Activated CD8-positive, alpha-beta memory T cell treated with anti-CD3 and anti-CD28 coated beads, Interleukin-2, amount 10 ng/mL, durations not matched to agents 7 days and 5 days (primary cell): ENCODE measurements at places on chromosomes 7 and 10. TPM values are rescaled to one million over a fixed set of nuclear protein-coding genes. Genes with fewer than 3 reads are reported as not detected.

DNA sequence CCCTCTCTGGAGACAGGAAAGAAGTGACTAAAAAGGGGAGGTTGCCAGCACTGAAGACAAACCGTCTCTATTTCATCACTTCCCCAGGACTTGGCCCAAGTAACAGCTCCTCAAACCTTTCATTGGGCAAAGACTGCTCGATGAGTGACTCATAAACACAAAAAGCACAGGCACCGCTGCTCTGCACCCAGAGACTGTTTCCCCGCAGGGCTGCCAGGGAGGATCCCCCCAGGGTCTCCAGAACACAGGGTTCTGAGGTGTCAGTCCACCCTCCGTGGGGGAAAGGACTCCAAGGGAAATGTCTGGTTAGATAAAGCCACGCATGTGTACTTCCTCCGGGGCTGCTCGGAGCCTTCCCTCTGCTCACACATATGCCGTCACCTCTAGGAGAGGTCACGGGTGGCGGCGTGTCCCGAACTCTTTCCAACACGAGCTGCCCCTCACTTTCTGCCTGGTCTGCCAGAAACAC, 59.9 kb downstream of the INSIG1 start:
- no peaks in the 10 kb centered on the region for H3K4me1 ChIP-seq
- DNase-seq = no peak
- no peaks in the 10 kb centered on the region for H3K36me3 ChIP-seq
- peak overlapping the region; percentile 18 for H3K27ac ChIP-seq
- no peak overlapping the region for H3K4me3 ChIP-seq

- no peak for DNase-seq
- H3K27ac ChIP-seq = no peak overlapping the region
- no peaks in the 10 kb centered on the region for H3K27me3 ChIP-seq
- no peaks in the 10 kb centered on the region for H3K36me3 ChIP-seq
- H3K4me3 ChIP-seq = no peak overlapping the region
Observed at GRCh38 chr10:24009115-24009514, 199.8 kb upstream of the KIAA1217 start.

- DNase-seq = no peak
- no peaks in the 10 kb centered on the region for H3K36me3 ChIP-seq
- peaks cover 1% of the 10 kb centered on the region for H3K4me1 ChIP-seq
- H3K27me3 ChIP-seq = peaks cover 5% of the 10 kb centered on the region
- H3K4me3 ChIP-seq = no peak overlapping the region
Observed at GRCh38 chr7:25565002-25565401, 336.7 kb upstream of the NPVF start.

- H3K4me1 ChIP-seq = no peaks in the 10 kb centered on the region
- DNase-seq = no peak
- no peak overlapping the region for H3K27ac ChIP-seq
- H3K4me3 ChIP-seq = no peak overlapping the region
- no peaks in the 10 kb centered on the region for H3K36me3 ChIP-seq
Observed at GRCh38 chr10:133012573-133013359, 70.4 kb upstream of the CFAP46 start.

GRCh38 chr7:157645539-157645938, 308.7 kb downstream of the DNAJB6 start:
- H3K27ac ChIP-seq = no peak overlapping the region
- no peaks in the 10 kb centered on the region for H3K4me1 ChIP-seq
- H3K4me3 ChIP-seq = no peak overlapping the region
- H3K27me3 ChIP-seq = peaks cover 12% of the 10 kb centered on the region
- H3K36me3 ChIP-seq = peaks cover 2% of the 10 kb centered on the region

- H3K36me3 ChIP-seq = no peaks in the 10 kb centered on the region
- peak; percentile 19 for DNase-seq
- peaks cover 29% of the 10 kb centered on the region for H3K27me3 ChIP-seq
- no peak overlapping the region for H3K4me3 ChIP-seq
- no peak overlapping the region for H3K27ac ChIP-seq
Observed at GRCh38 chr7:3215624-3216585, 85.1 kb upstream of the SDK1 start.

GRCh38 chr10:16901106-16901505, 83.9 kb upstream of the RSU1 start:
- H3K27me3 ChIP-seq = peaks cover 3% of the 10 kb centered on the region
- peaks cover 3% of the 10 kb centered on the region for H3K36me3 ChIP-seq
- H3K4me3 ChIP-seq = no peak overlapping the region
- no peak overlapping the region for H3K27ac ChIP-seq

GRCh38 chr7:4080954-4081353, 601.1 kb upstream of the FOXK1 start:
- no peak overlapping the region for H3K27ac ChIP-seq
- peak; percentile 30 for DNase-seq
- no peak overlapping the region for H3K4me3 ChIP-seq
- H3K27me3 ChIP-seq = no peaks in the 10 kb centered on the region
- no peaks in the 10 kb centered on the region for H3K36me3 ChIP-seq

DNA sequence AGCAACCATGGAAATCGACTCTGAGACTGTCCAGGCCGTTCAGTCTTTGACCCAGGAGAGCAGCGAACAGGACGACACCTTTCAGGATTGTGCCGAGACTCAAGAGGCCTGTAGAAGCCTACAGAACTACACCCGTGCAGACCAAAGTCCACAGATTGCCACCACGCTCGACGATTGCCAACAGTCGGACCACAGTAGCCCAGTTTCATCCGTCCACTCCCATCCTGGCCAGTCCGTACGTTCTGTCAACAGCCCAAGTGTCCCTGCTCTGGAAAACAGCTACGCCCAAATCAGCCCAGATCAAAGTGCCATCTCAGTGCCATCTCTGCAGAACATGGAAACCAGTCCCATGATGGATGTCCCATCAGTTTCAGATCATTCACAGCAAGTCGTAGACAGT, 82.0 kb upstream of the SAMD8 start:
- peaks cover 18% of the 10 kb centered on the region for H3K36me3 ChIP-seq
- no peak overlapping the region for H3K27ac ChIP-seq
- H3K4me1 ChIP-seq = peaks cover 8% of the 10 kb centered on the region
- DNase-seq = no peak
- no peak overlapping the region for H3K4me3 ChIP-seq

- DNase-seq = no peak
- peaks cover 11% of the 10 kb centered on the region for H3K27me3 ChIP-seq
- H3K4me3 ChIP-seq = no peak overlapping the region
- no peak overlapping the region for H3K27ac ChIP-seq
- peaks cover 15% of the 10 kb centered on the region for H3K4me1 ChIP-seq
Observed at GRCh38 chr7:142501434-142501833, 243.6 kb upstream of the PRSS58 start.

DNA sequence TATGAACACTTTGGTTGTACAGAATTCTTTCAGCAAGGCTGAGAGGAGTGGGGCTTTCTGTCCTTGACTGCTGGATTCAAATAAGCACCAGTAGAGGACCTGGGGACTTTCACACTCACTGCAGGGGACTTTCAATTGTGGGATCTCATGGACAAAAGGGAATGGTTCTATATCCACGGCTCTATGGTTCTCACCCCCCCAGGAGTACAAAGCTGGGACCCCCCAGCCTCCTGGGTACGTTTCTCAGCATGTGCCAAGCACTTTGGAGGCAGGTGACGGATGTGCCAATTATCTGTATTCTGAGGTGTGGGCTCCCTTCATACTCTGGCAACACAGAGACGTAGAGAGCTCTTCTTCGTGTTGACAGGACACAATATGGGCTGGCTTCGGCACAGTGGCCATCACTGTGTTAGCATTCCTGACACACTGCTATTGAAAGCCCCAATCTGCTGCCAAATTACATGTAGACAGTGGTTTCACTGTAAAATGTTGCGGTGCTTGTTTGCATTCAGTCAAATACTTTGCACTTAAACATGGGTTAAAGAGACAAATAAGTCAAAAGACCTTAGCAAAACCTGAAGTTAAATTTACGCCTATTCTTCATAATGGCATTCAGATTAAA, 92.7 kb upstream of the SAMD8 start:
- H3K27ac ChIP-seq = peak overlapping the region; percentile 12
- H3K4me3 ChIP-seq = no peak overlapping the region
- DNase-seq = no peak
- H3K27me3 ChIP-seq = no peaks in the 10 kb centered on the region
- H3K36me3 ChIP-seq = peaks cover 15% of the 10 kb centered on the region

DNA sequence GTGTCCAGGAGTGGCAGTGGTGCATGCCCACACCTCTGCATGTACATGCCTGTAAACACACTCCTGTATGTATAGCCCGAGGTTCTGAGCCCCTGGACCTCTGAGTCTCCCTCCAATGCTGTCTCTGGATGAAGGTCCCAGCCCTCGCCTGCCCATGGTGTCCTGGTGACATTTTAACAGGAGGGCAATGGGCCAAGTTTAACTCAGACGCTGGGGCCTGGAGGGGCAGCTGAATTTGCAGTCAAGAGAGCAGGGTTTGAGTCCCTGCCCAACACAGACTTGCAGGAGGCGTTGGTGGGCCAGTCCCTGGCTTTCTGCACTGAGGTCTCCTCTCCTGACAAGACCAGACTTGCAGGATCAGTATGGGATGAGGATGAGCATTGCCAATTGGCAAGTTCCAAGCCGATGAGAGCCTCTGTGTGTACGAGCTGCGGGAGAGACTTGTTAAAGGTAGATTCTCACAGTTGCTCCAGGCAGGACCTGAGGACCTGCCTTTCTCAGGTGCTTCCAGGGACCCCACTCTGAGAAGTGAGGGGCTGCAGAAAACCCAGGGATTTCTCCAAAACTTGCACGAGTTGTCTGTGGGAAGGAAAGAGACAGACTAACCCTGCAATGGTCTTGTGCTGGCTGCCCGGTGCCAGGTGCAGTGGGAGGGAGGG, 141.9 kb downstream of the ELFN1 start:
- H3K27me3 ChIP-seq = no peaks in the 10 kb centered on the region
- H3K36me3 ChIP-seq = no peaks in the 10 kb centered on the region
- no peak for DNase-seq
- no peak overlapping the region for H3K27ac ChIP-seq
- H3K4me3 ChIP-seq = no peak overlapping the region

- no peak overlapping the region for H3K4me3 ChIP-seq
- DNase-seq = no peak
- no peak overlapping the region for H3K27ac ChIP-seq
- no peaks in the 10 kb centered on the region for H3K27me3 ChIP-seq
Observed at GRCh38 chr7:158648787-158649186, 55.8 kb downstream of the NCAPG2 start.

DNA sequence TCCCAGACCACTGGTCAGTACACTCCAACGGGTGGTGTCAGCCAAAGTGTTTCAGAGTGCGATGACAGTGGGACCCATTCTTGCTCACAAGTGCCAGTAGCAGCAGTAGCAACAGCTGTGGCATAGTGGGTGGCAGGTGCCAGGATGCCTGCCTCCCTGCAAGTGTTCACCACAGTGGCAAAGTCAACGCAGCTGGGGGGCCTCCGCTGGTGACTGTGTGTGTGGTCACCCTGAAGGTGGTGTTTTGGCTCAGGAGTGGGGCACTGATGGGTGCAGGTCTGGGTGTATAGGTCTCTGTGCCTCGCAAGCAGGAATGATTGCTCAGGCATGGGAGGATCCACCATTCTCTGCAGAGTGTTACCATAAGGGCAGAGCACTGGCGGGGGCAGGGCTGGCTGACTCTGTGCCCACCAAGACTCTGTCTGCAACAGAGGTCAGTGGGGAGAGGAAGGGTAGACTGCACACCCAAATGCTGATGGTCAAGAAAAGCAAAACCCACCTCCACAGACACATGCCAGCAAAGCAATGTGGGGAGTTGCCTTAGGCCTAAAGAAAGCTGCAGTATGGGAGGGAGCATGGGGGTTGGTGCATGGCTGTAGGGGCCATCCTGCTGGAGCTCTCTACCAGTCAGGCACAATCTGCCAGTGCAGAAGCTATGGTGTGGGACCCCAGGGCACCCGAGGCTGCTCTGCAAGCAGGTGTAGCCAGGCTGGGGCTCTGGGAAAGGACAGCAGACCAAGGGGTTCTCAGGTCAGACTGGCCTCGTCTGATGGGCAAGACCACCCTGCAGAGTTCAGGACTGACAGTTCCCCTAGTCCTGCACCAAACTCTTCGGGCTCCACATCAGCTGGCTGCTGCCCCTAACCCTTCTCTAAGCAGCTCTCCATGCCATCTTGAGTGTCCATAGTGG, 368.1 kb downstream of the CTNNA3 start:
- no peak overlapping the region for H3K27ac ChIP-seq
- no peaks in the 10 kb centered on the region for H3K36me3 ChIP-seq
- H3K27me3 ChIP-seq = no peaks in the 10 kb centered on the region
- no peaks in the 10 kb centered on the region for H3K4me1 ChIP-seq
- no peak overlapping the region for H3K4me3 ChIP-seq

DNA sequence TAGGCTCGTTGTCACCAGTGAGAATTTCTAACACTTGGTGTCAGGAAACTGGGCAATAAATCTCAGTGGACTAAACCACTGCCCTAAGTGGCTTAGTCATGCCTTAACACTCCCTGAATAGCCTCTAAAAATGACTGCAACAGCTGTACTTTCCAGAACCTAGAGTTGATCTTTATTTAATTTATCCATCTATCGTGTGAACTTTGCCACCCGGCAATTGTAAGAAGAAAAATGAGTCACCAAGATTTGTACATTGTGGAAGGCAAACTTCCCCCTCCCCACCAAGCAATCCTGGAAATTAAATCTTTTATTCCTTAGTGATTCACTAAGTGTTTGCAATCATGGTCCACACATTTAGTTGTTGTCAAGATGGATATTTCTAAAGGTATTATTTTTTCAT, 47.1 kb downstream of the NXPH1 start:
- no peaks in the 10 kb centered on the region for H3K27me3 ChIP-seq
- no peak overlapping the region for H3K27ac ChIP-seq
- DNase-seq = no peak
- H3K4me3 ChIP-seq = no peak overlapping the region
- no peaks in the 10 kb centered on the region for H3K36me3 ChIP-seq
- H3K4me1 ChIP-seq = no peaks in the 10 kb centered on the region

- no peaks in the 10 kb centered on the region for H3K36me3 ChIP-seq
- no peak overlapping the region for H3K4me3 ChIP-seq
- DNase-seq = no peak
- H3K27ac ChIP-seq = no peak overlapping the region
- no peaks in the 10 kb centered on the region for H3K27me3 ChIP-seq
Observed at GRCh38 chr10:18483516-18484186, 167.7 kb downstream of the NSUN6 start.

GRCh38 chr7:1124816-1125602, 35.0 kb downstream of the ZFAND2A start:
- no peak overlapping the region for H3K4me3 ChIP-seq
- H3K4me1 ChIP-seq = no peaks in the 10 kb centered on the region
- H3K27ac ChIP-seq = no peak overlapping the region
- no peaks in the 10 kb centered on the region for H3K27me3 ChIP-seq
- DNase-seq = no peak
- H3K36me3 ChIP-seq = peaks cover 9% of the 10 kb centered on the region

DNA sequence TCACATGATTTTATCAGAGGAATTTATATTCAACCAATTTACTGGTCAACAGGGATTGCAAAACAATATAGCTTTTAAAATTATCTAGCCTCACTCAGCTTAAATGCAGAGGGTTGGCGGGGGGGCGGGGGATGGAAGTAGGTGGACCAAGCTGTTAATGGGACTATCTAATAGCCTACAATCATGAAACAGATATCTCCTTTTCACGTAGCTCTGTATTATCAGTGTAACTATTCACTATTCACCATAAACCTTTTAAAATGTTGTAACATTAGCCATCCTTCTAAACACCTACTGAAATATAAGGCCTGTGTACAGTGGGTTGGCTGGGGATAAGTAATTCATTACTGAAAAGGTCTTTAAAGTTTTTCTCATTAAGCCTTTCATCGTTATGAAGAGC, 56.2 kb downstream of the MINDY3 start:
- no peak overlapping the region for H3K4me3 ChIP-seq
- DNase-seq = no peak
- no peak overlapping the region for H3K27ac ChIP-seq
- H3K36me3 ChIP-seq = peaks cover 46% of the 10 kb centered on the region

TMEM248 gene
- 90.2 TPM for total RNA-seq

PARD3 gene
- total RNA-seq = 0.94 TPM

NEUROD6 gene
- total RNA-seq = not detected

SLC26A5 gene
- total RNA-seq = not detected

ASB10 gene
- not detected for total RNA-seq

LIPM gene
- not detected for total RNA-seq

TMEM176B gene
- total RNA-seq = not detected

TSC22D4 gene
- total RNA-seq = 144 TPM
